ENCODE measurements at places on chromosomes 11 and 22.

DNA sequence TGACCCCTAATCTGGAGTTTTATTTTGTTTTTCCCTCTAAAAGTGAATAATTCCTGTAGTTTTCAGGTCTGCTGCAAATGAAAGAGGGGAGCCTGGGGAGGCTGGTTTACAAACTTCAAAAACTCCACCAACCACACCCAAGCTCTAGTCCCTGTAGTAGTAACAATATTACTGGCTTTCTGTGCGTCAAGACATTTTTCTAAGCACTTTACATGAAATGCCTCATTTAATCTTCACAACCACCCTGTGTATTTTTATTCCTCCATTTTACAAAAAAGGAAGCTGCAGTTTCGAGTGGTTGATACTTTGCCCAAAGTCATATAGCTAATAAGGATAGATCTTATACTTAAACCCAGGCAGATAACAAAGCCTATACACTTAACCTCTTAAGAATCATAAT is 23.5 kb downstream of the CTNND1 start:
- DNase-seq, result no peak

DNA sequence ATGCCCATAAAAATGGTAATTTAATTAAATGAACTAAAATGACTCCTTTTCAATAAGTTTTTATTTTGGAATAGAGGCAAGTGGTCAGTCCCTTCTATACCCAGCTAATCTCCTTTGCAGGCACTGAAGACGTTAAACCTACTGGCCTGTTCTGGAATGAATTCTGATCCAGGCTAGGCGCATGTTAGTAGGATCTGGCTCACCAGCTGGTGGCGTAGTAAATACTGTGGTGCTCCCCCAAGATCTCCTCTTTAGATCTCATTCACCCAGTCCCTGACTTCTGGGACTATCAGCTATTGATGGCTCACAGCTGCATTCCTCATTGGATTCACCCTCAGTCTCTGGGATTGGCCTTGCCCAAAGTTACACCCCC is 173.7 kb upstream of the DDI1 start:
- no peak for DNase-seq

GRCh38 chr11:87719326-87720073 is 455.7 kb downstream of the RAB38 start:
- DNase-seq, result no peak

GRCh38 chr22:46453006-46453828 is 84.2 kb downstream of the CELSR1 start:
- no peak for DNase-seq

DNA sequence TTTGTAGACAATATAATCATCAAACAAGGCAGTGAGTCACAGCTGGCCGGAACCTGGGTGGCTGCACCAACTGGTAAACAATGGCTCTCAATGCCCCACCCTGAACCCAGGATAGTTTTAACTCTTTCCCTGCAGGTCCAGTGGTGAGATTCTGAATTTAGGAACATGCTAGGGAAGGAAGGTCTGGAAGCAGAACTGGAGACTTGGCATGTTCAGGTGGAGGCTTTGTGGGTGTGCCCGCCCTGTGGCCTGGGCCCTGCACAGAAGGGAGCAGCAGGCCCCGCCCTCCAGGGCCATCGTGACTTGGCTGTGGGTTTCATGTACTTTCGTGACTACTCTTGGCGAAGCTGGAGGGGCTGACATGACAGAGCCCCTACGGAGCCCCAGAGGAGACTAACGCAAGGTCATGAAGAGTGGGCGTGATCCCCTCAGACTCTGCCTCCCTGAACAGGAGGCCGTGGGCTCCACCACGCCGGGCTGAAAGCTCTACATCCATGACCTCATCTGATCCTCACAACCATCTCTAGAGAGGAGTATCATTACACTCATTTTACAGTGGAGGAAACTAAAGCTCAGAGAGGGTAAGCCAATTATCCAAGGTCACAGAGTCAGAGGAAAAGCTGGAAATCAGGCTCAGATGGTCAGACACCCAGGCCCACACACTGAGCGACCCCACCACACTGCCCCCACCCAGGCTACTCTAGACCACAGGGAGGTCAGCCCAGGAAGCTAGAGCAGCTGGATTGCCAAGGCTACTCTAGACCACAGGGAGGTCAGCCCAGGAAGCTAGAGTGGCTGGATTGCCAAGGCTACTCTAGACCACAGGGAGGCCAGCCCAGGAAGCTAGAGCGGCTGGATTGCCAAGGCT is 27.3 kb downstream of the MAFF start:
- DNase-seq, result no peak

GRCh38 chr11:66857234-66857926 is 516 bp downstream of the LRFN4 start:
- DNase-seq, result no peak

DNA sequence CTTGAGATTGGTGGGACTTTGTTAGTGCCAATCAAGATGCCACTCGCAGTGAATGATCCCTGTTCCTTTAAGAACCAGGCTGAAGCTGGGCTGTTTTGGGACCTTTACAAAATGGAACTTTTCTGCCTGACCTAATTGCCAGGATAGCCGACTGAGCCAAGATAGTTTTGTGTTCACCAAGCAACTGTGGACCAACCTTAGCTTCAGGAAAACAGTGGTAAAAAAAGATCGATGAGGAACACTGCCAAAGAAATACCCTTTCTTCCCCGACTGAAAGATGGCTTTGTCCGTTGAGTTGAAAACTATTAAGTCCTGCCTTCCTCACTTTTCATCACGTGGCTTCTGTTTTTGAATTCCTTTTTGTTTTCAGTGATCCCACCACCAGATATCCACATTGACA is 157.9 kb upstream of the SORL1-AS1 start:
- no peak for DNase-seq

DNA sequence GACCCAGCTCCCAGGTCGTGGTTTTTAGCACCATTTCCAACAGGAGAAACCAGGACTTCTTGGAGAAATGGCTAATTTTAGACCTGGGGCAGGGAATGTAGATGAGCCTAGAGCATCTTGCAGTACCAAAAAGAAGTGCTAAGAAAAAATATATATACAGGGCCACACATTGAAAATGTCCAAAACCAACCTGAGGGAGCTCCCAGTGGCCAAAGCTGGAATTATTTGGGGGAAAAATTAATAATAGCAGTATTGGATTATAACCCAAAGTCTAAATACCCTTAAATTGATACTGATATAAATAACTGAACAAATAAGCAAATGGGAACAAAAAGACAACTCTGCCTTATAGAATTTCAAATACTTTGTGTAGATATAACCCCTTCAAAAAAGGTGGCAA is 108.0 kb downstream of the PARVA start:
- no peak for DNase-seq

GRCh38 chr11:115393950-115394349 is 110.3 kb downstream of the CADM1 start:
- no peak for DNase-seq

DNA sequence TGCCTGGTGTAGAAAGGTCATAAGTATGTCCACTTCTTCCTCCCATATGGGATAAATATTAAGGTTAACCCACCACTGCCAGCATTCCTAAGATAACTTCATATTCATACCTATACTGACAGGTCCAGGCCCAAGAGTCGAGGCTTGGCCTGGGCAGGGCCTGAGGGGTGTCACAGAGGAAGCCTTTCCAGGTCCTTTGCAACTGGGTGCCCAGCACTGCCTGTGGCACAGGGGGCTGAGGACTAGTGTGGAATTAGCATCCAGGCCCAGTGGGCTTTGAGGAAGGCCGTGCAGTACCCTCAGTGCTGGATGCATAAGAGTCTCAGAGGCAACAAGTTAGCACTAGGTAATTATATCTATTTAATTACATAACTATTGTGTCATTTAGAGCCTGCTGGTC is 65.4 kb downstream of the PKNOX2 start:
- DNase-seq, result no peak
